ENCODE measurements at places on chromosomes 13 and 19.

DNA sequence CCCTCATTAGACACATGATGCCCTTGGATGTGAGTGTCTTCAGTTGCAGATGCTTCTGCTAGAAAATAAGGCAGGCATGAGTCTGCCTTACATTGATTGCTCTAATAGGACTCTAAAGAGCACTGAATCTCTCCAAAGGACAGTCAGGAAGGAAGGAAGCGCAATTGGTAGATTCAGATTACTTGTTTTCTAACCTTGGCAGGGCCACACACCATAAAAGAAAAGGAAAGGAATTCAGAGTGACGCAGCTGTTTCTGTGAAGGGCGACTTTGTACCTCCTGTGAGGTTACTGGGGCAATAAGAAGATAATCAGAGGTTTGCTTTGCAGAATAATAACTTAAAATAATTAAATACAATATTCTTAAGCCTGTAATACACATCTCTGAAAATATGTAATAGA is 48.0 kb downstream of the FRY start:
- H3K36me3 ChIP-seq, result peaks cover 8% of the 10 kb centered on the region
- no peak overlapping the region for H3K4me3 ChIP-seq
- peak overlapping the region; percentile 51 for H3K27ac ChIP-seq
- no peak for DNase-seq
- H3K4me1 ChIP-seq, result no peaks in the 10 kb centered on the region

DNA sequence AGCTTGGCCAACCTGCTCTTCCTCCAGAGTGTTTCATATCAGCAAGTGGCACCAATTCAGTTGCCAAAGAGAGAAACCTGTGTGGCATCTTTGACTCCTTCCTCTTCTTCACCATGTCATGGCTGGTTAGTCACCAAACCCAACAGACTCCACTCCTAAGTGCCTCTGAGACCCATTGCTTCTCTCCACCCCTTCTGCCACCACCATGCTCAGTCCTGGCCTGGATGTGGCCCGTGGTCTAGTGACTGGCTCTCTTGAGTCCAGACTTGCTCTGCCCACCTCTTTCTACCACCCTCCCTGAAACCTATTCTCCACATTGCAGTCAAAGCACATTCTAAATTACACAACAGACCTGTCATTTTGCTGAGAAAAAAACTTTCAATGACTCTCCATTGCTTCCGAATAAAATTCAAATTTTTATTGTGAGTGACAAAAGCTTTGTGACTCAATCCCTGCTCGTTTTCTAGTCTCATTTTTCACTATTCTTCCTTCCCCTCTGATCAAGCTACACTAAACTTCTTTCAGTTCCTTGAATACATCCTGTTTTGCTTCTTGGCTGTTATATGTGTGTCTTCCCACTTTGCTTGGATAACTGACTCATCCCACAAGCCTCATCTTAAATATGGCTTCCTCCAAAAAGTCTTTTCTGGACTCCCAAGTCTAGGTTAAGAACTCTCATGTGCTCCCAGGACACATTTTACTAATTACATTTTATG is 12.0 kb upstream of the TNFSF11 start:
- DNase-seq, result no peak
- H3K27ac ChIP-seq, result no peak overlapping the region
- H3K4me3 ChIP-seq, result no peak overlapping the region
- H3K36me3 ChIP-seq, result peaks cover 13% of the 10 kb centered on the region

- H3K36me3 ChIP-seq, result no peaks in the 10 kb centered on the region
- no peaks in the 10 kb centered on the region for H3K27me3 ChIP-seq
- H3K4me1 ChIP-seq, result peaks cover 20% of the 10 kb centered on the region
- H3K4me3 ChIP-seq, result peak overlapping the region; percentile 51
- no peak for DNase-seq
Measured at GRCh38 chr13:50365408-50366391, 350.5 kb downstream of the KCNRG start.

DNA sequence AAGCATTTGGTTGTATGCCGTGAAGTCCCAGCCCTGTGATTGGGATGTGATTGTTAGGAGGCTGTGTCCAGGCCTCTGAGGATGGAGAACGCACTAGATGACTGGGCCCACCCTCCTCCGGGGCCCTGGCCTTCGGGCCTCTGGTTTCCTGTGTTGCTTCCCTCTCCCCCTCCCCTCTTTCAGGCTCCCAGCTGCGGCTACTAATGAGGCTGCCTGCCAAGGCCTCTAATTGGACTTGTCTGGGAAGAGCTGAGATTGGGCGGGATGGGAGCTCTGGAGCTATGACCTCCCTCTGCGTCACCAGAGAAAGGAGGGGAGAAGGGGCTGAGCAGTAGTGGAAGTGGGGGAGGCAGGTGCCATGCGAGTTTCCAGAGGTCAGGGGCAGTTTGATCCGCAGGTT is 9.9 kb downstream of the PTH2 start:
- no peak overlapping the region for H3K4me3 ChIP-seq
- H3K4me1 ChIP-seq, result peaks cover 12% of the 10 kb centered on the region
- H3K27me3 ChIP-seq, result peaks cover 11% of the 10 kb centered on the region
- H3K27ac ChIP-seq, result no peak overlapping the region
- H3K36me3 ChIP-seq, result no peaks in the 10 kb centered on the region

DNA sequence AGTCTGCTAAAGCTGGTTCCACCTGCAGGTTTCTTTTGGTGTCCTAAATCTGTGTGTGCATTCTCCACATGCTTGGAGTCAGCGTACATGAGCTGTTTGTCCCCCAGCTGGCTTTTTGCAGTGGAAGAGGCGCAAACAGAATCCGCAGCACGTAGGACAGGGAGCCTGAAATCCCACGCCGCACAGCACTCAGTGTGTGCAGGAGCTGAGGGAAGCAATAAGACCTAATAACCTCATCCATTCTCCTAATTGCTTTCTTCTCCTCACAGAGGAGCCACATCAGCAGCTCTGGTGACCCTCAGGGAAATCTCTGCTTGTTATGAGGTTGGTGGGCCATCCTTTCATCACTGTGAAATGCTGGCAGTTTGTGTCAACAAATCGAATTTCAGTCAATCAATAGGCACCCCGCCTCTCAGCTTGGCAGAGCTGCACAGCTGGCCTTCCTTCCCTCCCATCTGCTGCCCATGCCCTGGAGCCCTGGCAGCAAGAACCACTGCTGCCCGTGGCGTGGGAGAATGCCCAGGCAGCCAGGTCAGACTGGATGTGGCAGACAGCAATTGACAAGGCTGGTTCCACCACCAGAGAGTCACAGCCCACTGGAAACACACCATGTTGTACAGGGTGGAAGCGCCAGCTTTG is 136.7 kb downstream of the ZDHHC20 start:
- DNase-seq, result no peak
- H3K27ac ChIP-seq, result no peak overlapping the region
- peaks cover 2% of the 10 kb centered on the region for H3K27me3 ChIP-seq
- H3K36me3 ChIP-seq, result peaks cover 3% of the 10 kb centered on the region
- no peak overlapping the region for H3K4me3 ChIP-seq
- peaks cover 6% of the 10 kb centered on the region for H3K4me1 ChIP-seq

GRCh38 chr13:66543780-66544179 is 686.4 kb downstream of the PCDH9 start:
- no peaks in the 10 kb centered on the region for H3K36me3 ChIP-seq
- no peak overlapping the region for H3K4me3 ChIP-seq
- DNase-seq, result no peak
- no peaks in the 10 kb centered on the region for H3K27me3 ChIP-seq

- no peak overlapping the region for H3K27ac ChIP-seq
- no peak overlapping the region for H3K4me3 ChIP-seq
- no peaks in the 10 kb centered on the region for H3K4me1 ChIP-seq
- no peak for DNase-seq
- H3K36me3 ChIP-seq, result no peaks in the 10 kb centered on the region
Measured at GRCh38 chr13:70623239-70623638, 515.0 kb upstream of the KLHL1 start.

GRCh38 chr13:20342311-20342710 is 110.2 kb upstream of the GJB6 start:
- H3K27me3 ChIP-seq, result peaks cover 3% of the 10 kb centered on the region
- H3K36me3 ChIP-seq, result no peaks in the 10 kb centered on the region
- H3K27ac ChIP-seq, result no peak overlapping the region
- DNase-seq, result no peak
- no peaks in the 10 kb centered on the region for H3K4me1 ChIP-seq
- no peak overlapping the region for H3K4me3 ChIP-seq

- H3K4me3 ChIP-seq, result no peak overlapping the region
- H3K27me3 ChIP-seq, result no peaks in the 10 kb centered on the region
- no peak for DNase-seq
- H3K4me1 ChIP-seq, result no peaks in the 10 kb centered on the region
- H3K36me3 ChIP-seq, result peaks cover 18% of the 10 kb centered on the region
Measured at GRCh38 chr13:45021250-45021649, 31.9 kb downstream of the GPALPP1 start.

DNA sequence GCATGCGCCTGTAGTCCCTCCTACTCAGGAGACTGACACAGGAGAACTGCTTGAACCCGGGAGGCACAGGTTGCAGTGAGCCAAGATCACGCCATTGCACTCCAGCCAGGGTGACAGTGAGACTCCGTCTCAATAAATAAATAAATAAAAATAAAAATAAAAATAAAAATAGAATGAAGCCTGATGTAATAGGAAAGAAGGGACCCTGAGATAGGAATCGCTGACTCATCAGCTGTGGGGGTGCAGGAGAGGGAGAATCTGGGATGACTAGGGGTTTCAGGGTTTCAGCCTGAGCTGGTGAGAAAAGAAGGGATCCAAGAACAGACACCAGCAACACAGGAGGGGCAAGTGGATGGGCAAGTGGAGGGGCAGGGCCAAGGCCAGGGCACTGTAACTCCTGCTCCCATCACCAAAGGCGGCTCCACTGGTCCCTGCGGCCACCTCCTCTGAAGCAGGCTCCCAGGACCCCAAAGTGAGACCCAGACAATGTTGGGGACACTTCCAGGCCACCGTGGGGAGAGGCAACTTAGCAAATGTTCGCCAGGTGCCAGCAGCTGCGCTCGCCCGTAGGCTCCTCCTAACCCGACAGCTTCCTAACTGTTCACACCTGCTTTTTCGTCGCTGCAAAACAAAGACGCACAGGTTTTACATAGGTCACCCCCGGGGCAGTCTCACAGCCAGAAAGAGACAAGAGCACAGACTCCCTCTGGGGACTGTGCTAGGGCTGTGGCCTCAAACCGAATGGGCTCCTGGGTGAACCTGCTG is 1.2 kb downstream of the HAUS8 start:
- H3K4me3 ChIP-seq, result peak overlapping the region; percentile 89
- H3K27ac ChIP-seq, result peak overlapping the region; percentile 99
- peaks cover 18% of the 10 kb centered on the region for H3K27me3 ChIP-seq
- no peak for DNase-seq

GRCh38 chr13:21012211-21012610 is 49.2 kb downstream of the LATS2 start:
- H3K4me1 ChIP-seq, result peaks cover 53% of the 10 kb centered on the region
- H3K36me3 ChIP-seq, result no peaks in the 10 kb centered on the region
- no peak overlapping the region for H3K4me3 ChIP-seq
- H3K27ac ChIP-seq, result no peak overlapping the region
- H3K27me3 ChIP-seq, result no peaks in the 10 kb centered on the region

DNA sequence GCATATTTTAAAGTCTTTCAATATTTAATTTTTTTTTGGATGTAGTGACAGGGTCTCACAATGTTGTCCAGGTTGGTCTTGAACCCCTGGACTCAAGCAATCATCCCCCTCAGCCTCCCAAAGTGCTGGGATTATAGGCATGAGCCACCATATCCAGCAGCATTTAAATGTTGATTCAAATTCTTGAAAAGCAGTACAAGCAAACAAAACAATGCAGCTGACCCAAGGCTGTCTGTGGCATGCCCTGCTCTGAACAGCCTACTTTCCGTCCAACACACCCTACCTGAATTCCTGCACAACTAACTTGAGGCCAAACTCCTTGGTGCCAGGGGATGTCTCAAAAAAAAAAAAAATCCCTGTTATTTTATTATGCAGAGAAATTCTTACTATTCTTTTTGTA is 23.0 kb downstream of the NEK5 start:
- H3K36me3 ChIP-seq, result no peaks in the 10 kb centered on the region
- peaks cover 2% of the 10 kb centered on the region for H3K27me3 ChIP-seq
- no peak overlapping the region for H3K27ac ChIP-seq
- H3K4me3 ChIP-seq, result no peak overlapping the region

GRCh38 chr13:33497146-33497845 is 211.7 kb upstream of the STARD13 start:
- no peaks in the 10 kb centered on the region for H3K36me3 ChIP-seq
- H3K4me1 ChIP-seq, result no peaks in the 10 kb centered on the region
- H3K27me3 ChIP-seq, result no peaks in the 10 kb centered on the region
- DNase-seq, result no peak
- no peak overlapping the region for H3K27ac ChIP-seq

DNA sequence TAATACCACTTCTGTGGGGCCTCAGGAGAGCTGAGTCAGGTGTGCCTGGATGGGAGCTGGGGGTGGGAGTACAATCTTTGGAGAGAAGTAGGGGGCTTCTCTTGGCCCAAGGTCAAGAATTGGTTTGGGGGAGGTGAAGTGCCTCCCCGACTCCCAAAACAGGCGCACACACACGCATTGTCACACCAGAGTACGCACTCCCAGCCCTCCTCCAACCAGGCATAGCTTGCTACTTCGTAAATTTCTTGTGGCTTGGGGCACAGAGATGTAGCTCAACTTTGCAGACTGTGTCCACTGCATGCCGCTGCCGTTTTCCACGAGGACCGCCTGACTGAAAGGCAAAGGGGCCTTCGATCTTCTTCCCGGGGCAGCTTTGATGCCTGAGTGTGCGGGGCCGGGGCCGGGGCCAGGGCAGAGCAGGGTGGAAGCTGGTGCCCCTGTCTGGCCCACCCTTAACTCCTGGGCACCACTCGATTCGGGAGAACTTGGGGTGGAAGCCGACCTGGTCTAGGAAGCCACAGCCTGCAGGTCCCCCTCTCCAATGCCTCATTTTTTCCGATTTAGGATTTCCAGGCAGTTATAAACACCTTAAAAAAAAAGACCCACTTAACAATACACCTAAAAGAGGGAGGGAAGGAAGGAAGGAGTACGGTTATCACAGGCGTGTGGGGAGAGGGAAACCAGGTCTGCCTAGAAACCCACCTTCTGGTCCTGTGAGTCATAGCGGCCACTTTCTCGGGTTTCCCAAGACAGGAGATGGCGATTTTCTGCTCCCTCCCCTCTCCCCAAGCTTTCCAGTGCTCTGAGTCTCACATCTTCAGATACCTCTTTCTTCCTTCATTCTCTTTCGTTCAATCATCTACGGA is 5.8 kb upstream of the TSHZ3 start:
- peaks cover 34% of the 10 kb centered on the region for H3K27me3 ChIP-seq
- H3K27ac ChIP-seq, result no peak overlapping the region
- no peaks in the 10 kb centered on the region for H3K36me3 ChIP-seq
- no peak for DNase-seq
- no peak overlapping the region for H3K4me3 ChIP-seq

GRCh38 chr19:47891622-47891922 is 5.5 kb upstream of the SULT2A1 start:
- no peak overlapping the region for H3K27ac ChIP-seq
- H3K4me1 ChIP-seq, result no peaks in the 10 kb centered on the region
- H3K4me3 ChIP-seq, result no peak overlapping the region
- no peaks in the 10 kb centered on the region for H3K36me3 ChIP-seq
- DNase-seq, result no peak

GRCh38 chr13:42498521-42498920 is 75.4 kb upstream of the TNFSF11 start:
- H3K4me3 ChIP-seq, result no peak overlapping the region
- H3K4me1 ChIP-seq, result no peaks in the 10 kb centered on the region
- H3K27ac ChIP-seq, result no peak overlapping the region
- no peak for DNase-seq

- H3K27me3 ChIP-seq, result no peaks in the 10 kb centered on the region
- no peaks in the 10 kb centered on the region for H3K4me1 ChIP-seq
- DNase-seq, result no peak
- H3K4me3 ChIP-seq, result no peak overlapping the region
- H3K27ac ChIP-seq, result no peak overlapping the region
Measured at GRCh38 chr13:55632402-55632801, 1508.3 kb upstream of the PRR20A start.
